ENCODE measurements at places on chromosomes 7 and 10.

- no peak for DNase-seq
Observed at GRCh38 chr7:136163340-136163801, 186.2 kb upstream of the MTPN start.

DNA sequence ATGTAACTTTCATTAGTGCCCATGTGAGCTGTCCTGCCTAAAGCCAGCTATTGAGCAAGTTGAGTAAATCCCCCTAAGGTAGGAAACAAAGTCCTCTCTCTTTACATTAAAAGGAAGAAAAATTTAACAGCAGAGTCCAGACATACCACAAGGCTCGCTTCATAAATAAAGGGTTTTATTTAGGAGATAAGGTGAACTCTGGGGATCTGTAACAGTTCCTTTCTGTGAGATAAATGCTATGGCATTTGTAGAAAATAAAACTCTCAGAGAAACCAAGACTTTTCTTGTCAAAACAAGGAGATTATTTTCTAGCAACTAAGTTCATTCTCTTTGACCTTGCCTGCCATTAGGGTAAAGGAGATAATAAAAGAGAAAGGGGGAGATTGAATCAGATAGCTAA lies 32.3 kb upstream of the LYZL1 start:
- DNase-seq: no peak

DNA sequence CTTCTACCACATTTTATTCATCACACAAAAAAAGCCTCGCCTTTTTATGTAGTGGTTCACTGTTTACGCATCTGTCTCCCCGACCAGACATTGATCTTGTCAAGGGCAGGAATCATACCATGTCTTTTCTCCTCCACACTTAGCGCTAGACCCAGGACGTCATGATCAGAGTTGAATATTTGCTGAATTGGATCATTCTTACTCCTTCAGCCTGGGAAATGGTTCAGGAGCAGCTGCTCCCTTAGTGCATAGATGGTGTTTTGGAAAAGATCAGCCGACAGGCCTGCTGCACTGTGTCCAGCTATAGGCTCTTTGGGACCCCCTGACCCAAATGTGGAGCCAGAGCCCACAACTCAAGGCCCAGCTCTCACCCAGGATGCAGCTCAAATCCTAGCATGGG lies 249.1 kb upstream of the TMEM72 start:
- no peak for DNase-seq

DNA sequence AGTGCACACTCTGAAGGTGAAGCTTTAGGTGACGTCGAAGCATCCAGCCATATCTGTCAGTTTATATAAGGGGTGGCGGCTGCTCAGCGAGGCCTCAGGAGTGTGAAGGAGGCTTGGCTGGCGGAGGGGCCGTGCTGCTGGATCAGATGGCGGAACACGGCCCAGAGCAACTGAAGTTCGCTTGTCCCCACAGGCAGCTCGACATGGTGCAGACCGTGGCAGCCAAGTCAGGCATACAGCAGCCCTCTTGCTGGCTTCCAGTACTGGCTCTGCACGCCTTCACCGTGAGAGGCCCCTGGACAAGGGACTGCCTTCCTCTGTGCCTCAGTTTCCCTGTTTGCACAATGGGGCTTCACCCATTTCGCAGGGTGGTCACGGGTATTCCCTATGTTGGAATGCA lies 443.5 kb downstream of the DNAJB6 start:
- DNase-seq: no peak

- no peak for DNase-seq
Observed at GRCh38 chr7:155066417-155066950, 3.6 kb upstream of the HTR5A start.

GRCh38 chr10:21171197-21171935 lies 274.3 kb upstream of the NEBL start:
- DNase-seq: peak; percentile 1

- no peak for DNase-seq
Observed at GRCh38 chr7:29208410-29209250, 14.1 kb downstream of the CHN2 start.

GRCh38 chr7:152669758-152670157 lies 6.2 kb downstream of the XRCC2 start:
- DNase-seq: no peak

DNA sequence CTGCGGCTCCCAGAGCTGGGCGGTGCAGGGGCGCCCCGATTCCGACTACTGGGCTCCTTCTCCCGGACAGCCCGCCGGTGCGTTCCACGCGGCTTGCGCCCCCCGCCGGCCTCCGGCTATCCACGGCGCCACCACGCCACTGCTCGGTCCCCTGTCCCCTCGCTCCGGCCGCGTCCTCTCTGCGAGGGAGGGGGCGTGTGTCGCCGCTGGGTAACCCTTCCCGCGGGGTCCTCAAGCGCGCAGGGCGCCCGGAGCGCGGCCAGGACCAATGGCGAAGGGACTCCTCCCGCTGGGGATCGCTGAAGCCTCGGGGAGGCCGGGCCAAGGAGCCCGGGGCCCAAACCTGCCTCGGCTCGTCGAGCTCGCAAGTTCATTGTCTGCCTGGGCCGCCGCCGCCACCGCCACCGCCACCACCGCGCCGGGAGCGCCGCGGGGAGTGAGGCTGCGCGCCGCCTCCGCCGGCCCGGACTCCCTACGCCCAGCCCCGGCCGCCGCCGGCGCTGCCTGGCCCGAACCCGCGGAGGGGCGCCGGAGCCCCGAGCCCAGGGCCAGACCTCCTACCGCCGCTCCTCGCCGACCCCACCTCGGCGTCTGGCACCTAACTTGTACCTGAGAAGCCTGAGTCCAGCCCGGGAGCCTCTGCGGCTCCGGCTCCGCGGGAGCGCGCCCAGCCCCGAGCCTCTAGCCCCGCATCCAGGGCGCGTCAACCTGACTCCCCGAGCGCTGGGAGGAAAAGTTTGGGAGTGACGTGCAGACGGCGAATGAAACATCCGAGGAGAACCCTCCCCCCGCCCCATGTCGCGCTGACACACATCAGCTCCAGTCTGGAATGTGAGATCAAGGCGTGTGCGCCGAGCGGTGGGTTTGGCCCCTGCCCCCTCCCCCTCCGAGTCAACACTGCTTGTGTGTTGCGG lies at the start of gene CHST15:
Gene CHST15 (minus strand): TSS at position 739 of the 914 bp plus-strand sequence. CDS start 47,386 bp downstream, outside the sequence.
- peak; percentile 69 for DNase-seq

DNA sequence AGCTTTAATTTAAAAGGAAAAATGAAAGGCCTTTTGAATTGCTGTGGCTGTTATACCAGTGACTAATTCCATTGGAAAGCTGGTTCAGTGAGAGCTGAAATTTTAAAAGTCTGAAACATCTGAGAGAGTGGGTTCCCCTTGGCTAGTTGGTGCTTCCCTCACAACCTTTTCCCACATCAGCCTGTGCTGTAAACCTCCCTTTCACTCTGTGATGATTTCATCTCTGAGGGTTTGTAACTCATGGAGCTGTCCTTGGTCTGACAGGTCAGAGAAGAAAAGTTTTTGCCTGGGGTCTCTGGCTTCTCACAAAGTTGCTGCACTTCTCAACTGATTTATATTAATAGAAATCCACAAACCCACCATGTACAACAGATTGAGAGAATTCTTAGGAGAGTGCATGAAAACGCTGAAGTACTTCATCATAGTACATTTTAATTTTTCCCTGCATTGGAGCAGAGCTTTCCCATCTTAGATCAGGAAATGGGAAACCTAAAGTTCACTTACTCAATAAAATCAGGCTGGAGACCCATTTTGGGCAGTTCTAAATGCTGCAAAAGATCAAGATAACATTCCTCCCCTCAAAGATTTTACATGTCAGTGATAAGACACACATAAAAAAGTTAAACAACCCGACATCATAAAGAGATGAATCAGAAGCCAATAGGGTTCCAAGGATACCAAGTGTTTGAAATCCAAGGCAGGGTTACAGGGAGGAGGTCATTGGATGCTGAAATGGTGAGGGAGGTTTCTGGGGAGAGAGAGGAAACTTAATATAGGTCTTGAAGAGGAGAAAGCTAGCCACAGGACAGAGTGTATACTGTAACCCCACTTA lies 157.0 kb upstream of the MKLN1 start:
- DNase-seq: no peak

- DNase-seq: no peak
Observed at GRCh38 chr10:113550365-113550764, 2.5 kb upstream of the HABP2 start.

GRCh38 chr7:16986755-16987154 lies 105.0 kb upstream of the AGR3 start:
- no peak for DNase-seq

- DNase-seq: no peak
Observed at GRCh38 chr10:6142644-6143043, 53.8 kb downstream of the RBM17 start.

GRCh38 chr10:17166699-17167098 lies 34.8 kb downstream of the TRDMT1 start:
- no peak for DNase-seq

- DNase-seq: no peak
Observed at GRCh38 chr7:132815130-132815529, 238.9 kb upstream of the PLXNA4 start.

GRCh38 chr10:200405-200804 lies 65.2 kb downstream of the ZMYND11 start:
- DNase-seq: no peak

- DNase-seq: no peak
Observed at GRCh38 chr7:24921362-24921679, 58.7 kb downstream of the OSBPL3 start.

DNA sequence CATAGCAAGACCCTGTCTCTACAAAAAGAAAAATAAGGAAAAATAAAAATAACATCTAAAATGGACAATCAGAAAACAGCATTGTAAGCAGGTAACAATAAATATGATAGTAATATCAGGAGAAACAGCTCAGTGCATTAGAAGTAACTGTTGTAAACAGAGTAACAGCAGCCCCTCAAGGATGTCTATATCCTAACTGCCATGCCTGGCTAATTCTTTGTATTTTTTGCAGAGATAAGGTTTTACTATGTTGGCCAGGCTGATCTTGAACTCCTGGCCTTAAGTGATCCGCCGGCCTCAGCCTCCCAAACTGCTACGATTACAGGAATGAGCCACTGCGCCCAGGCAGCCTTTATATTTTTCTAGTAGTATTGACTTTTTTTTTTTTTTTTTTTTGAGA lies 7.5 kb downstream of the SORBS1 start:
- no peak for DNase-seq

- DNase-seq: no peak
Observed at GRCh38 chr7:44707558-44708230, 41.0 kb upstream of the ZMIZ2 start.

- DNase-seq: no peak
Observed at GRCh38 chr7:87580636-87581035, 20.0 kb downstream of the ABCB1 start.

- DNase-seq: no peak
Observed at GRCh38 chr10:132965411-132966057, 23.2 kb upstream of the CFAP46 start.

DNA sequence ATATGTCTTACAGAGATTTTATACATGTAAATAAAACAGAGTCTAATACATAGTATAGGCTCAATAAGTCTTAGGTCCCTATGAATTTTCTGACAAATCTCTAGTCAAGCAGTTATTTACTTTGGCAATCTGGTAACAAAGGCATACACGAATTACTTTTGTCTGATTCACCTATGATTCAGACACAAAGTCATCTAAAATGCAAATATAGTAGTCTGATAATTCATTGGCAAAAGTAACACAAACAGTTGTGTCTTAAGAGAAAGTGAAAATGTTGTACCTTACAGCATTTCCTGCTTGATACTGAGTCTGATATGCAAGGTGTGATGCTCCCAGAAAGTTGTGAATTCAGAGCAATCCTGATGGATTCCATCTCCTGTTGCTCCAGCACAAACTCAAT lies 209.4 kb upstream of the PRSS1 start:
- no peak for DNase-seq

DNA sequence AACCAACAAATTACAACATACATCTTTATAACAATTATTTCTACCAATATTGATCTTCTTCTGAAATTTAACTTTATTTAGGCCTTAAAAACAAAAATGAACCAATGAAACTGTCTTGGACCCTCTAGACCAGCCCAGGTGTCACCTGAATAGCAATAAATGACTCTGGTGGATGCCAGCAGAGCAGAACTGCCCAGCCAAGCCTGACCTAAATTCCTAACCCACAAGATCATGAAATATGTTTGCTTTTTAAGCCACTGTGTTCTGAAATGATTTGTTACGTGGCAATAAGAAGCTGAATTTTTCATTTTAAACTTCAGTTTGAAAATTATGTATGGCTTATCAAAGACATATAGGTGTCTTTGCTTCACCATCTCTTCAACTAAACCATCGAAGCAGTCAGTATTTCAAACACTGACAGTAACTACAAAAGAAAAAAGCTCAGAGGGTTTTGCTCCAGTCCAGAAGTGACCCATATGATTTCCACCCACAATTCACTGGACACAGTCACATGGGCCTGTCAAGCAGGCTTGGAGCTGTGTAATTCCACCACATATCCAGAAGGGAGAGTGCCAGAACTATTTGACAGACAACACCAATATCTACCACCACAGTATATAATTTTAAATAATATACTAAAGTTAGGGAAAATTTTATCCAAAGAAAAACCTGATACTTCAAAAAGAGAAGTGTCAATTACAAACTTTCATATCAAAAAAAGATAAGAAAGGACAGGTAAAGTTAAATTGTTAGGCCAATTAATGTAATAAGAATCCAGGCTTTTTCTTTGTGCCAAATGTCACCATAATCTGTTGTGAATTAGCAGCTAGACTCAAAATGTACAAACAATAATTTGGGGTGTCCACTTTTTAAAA lies 94.5 kb downstream of the KMT2C start:
- DNase-seq: peak; percentile 86

- no peak for DNase-seq
Observed at GRCh38 chr7:37504801-37505200, 56.1 kb upstream of the ELMO1 start.

GRCh38 chr7:97174303-97174702 lies 56.8 kb downstream of the SDHAF3 start:
- DNase-seq: no peak

GRCh38 chr7:111190804-111191203 lies 99.9 kb downstream of the LRRN3 start:
- DNase-seq: no peak

DNA sequence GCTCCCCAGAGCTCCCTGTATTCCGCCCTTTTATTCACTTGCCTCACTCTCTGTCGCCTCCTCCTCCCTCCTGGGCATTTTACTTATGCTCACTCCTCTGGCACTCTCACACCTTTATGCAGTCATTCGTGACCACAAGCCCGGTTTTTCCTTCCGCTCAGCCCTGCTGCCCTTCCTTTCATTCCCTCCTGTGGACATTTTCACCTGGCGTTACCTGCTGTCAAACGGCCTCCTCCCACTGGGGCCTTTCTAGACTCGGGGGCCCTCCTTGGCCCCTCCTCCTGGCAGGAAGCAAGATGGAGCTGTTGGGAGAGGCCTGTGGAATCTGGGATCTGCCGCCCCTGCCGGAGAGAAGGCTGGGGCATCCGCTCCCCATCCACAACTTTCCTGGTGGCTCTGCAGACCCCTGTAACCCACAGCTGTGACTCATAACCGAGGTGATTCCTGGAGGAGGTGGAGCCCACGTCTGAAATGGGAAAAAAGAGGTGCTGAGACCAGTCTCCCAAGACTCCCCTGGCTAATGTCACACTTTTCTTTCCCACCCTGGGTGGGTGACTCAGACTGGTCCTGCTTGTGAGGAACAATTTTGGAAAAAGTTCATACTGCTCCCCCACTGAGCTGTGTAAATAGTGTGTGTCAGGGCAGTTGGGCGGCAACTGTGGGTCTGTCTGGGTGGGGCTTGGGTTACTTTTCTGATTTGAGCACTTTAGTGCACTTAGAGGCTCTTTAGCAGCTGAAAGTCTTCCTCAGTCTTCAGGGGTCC lies 1.2 kb downstream of the VCL start:
- peak; percentile 52 for DNase-seq

All from OCI-LY7 (cell line).